ENCODE measurements at places on chromosomes 7 and 10.

GRCh38 chr10:71454347-71454746 is 57.6 kb downstream of the CDH23 start:
- no peak for DNase-seq

- no peak for DNase-seq
Observed at GRCh38 chr10:35916791-35917190, 274.7 kb upstream of the FZD8 start.

- no peak for DNase-seq
Observed at GRCh38 chr7:20399521-20399920, 68.8 kb downstream of the ITGB8 start.

DNA sequence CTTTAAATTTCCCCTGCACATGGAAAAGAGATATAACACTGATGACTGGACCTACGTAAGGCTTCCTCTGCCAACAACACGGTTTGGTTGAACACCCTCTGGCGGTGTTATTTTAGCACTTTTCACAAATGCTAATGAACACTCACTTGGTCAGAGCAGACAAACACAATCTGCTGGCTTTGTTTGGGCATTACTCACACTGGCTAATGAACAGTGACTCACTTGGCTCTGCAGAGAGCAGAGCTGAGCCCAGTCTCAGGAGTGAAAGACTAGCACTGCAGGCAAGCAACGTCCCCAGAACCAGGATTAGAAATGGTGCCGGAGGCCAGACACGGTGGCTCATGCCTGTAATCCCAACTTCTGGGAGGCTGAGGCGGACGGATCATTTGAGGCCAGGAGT is 430.8 kb downstream of the PLXNA4 start:
- no peak for DNase-seq

GRCh38 chr7:329691-330281 is 39.8 kb downstream of the FOXL3 start:
- no peak for DNase-seq

DNA sequence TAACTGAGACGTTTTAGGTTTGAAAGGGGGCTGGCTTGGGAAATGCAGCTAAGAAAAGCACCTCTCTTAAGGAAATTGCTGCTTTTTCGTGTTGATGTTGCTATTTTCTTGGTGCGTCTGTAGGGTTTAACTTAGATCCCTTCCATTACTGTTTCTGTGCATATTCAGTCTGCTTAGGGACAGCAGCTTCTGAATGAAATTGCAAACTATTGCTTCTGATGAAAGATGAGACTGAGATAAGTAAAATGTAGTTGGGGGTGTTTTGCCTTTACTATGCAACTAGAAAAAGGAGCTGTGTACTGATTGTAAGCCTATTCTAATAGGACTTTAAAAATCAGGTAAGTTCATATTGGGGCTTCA is 772 bp downstream of the HDAC9 start:
- DNase-seq = no peak

- no peak for DNase-seq
Observed at GRCh38 chr10:131134001-131134576, 177.4 kb downstream of the TCERG1L start.

- DNase-seq = no peak
Observed at GRCh38 chr7:42945821-42946626, 13.8 kb downstream of the MRPL32 start.

DNA sequence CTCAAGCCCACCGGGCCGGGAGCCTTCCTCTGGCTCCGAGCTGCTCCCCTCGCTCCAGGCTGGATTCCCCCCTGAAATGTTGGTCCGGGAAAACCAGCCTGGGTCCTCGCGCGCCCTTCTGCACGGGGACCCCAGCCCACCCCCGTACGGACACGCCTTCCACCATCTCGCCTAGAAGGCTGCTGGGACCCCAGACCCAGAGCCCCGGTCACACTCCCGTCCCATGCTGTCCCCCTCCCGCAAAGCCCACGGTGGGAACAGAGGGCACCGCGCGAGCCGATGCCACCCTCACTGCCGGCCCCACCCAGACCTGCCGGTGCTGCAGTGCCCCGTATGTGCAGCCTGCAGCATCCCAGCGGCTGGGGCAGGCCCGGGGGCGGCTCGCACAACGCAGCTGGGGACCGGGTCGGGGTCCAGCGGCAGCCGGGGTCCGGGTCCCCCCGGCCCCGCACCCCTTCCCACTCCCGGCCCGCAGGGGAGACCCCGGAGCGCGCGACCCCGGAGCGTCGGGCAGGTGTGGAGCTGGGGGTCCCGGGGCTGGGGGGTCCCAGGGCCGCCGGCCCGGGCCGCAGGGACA is 871 bp downstream of the SPOCK2 start:
- DNase-seq = peak; percentile 39

DNA sequence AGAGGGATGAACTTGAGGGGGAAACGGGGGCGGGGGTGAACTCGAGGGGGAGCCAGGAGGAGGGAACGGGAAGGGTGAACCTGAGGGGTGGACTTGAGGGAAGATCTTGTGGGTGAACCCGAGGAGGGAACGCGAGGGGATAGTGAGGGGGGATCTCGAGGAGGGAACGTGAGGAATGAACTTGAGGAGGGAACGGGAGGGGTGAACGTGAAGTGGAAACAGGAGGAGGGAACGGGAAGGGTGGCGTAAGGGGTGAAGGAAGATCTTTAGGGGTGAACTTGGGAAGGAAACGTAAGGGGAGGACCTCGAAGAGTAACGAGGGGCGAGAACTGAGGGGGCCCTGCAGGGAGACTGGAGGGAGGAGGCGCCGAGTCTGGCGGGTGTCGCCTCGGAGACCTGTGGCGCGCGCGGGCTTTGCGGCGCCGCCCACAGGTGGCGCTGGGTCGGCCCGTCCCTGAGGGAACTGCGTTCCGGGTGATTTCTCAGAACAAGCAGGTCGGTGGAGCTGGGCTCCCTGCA is 651 bp downstream of the MYO3A start:
- DNase-seq = no peak

GRCh38 chr10:110151971-110152370 is 55.4 kb upstream of the MXI1 start:
- DNase-seq = no peak

- no peak for DNase-seq
Observed at GRCh38 chr7:24869572-24869971, 110.4 kb downstream of the OSBPL3 start.

GRCh38 chr7:114720725-114721124 is 201.2 kb upstream of the MDFIC start:
- no peak for DNase-seq

- DNase-seq = no peak
Observed at GRCh38 chr10:96645191-96645721, 58.4 kb upstream of the TM9SF3 start.

DNA sequence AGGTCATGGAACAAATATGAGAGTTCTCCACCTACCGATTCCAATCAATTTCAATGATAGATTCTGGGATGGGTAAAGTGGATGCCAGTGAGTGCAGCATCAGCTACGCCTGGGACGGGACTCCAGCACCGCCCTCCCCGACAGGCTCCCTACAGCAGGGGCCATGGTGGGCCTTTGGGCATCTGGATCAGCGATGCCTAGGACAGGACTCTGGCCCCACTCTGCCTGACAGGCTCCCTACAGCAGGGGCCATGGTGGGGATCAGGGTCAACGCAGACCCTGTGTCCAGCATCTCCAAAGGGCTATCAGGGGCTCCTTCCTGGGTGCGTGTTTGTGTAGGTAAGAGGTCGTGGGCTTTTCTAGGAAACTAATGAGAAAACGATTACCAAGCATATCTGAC is 111.2 kb upstream of the TCERG1L start:
- DNase-seq = no peak

DNA sequence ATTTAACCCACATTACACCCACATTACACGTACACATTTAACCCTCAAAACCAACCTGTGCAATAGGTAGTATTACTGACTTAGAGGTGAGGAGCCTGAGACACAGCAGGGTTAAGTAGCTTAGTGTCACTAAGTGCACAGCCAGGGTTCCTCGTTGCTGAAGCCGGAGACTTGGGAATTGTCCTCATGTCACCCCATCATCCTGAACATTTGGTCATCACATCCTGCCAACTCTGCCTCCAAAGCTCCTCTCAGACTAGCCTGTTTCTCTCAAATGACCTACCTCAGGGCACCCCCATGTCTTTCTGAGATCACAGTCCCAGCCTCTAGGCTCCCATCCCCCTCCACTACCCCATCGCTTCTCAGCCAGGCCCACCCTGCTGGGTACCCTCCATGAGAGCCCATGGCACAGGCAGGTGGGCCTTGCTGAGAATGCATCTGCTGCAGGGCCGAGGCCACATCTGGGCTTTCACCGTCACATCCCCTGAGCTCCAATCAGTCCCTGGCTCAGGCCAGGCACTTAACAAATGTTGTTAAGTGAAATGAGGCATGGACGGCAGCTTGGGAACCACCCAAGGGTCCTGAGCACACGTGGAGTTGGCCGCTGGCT is 21.1 kb upstream of the PCBD1 start:
- DNase-seq = no peak

DNA sequence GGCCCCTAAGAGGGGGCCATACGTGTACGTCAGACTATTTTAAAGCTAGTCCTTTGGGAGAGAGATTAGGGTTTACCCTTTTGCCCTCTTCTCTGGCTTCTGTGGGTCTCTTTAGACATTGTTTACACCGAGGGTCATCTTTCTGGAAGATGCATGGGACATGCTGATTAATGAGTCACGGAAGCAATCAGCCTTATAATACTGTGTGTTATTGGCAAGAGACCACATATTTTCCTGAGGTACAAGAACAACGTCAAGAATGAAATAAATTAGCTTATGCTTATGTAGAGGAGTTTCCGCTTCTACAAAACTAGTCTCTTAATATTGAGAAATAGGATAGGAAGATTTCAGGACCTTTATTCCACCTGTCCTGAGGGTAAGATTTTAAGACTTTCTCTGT is 327.7 kb downstream of the BBS9 start:
- DNase-seq = no peak

DNA sequence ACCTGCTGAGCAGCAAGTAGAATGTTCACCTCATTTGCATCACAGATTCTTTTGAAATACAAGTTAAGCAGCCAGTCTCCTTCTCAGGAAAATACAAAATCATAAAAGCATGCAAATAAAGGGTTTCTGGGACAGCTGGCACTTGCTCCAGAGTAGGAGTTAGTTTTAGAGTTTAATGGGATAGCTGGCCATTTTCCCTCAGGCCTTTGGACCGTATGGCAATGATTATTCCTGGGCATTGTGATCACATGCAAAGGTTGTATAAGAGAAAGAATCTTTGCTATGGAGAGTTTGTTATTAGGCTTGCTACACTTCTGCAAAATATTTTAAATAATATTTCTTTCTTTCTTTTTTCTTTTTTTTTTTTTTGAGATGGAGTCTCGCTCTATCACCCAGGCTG is 240.8 kb downstream of the CDK14 start:
- no peak for DNase-seq

DNA sequence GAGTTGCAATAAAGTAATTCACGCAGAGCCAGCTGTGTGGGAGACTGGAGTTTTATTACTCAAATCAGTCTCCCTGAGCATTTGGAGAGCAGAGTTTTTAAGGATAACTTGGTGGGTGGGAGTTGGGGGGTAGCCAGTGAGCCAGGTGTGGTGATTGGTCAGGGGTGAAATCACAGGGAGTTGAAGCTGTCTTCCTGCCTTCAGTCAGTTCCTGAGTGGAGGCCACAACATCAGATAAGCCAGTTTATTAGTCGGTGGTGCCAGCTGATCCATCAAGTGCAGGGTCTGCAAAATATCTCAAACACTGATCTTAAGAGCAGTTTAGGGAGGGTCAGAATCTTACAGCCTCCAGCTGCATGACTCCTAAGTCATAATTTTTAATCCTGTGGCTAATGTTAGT is 3.3 kb upstream of the CYP51A1 start:
- no peak for DNase-seq

DNA sequence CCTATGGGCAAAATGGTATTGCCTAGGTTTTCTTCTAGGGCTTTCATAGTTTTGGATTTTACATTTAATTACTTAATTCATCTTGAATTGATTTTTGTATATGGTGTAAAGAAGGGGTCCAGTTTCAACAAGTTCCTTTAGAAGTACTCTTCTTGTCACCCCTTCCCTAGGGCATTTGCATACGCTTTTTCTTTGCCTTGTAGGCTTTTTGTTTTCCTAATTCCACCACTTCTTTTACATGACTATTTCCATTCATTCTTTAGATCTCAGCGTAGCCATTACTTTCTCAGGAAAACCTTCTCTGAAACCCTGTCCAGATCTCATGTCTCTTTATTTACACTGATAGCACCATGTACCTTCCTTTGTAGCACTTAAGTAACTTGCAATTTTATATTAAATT is 648.6 kb downstream of the XPNPEP1 start:
- DNase-seq = no peak

DNA sequence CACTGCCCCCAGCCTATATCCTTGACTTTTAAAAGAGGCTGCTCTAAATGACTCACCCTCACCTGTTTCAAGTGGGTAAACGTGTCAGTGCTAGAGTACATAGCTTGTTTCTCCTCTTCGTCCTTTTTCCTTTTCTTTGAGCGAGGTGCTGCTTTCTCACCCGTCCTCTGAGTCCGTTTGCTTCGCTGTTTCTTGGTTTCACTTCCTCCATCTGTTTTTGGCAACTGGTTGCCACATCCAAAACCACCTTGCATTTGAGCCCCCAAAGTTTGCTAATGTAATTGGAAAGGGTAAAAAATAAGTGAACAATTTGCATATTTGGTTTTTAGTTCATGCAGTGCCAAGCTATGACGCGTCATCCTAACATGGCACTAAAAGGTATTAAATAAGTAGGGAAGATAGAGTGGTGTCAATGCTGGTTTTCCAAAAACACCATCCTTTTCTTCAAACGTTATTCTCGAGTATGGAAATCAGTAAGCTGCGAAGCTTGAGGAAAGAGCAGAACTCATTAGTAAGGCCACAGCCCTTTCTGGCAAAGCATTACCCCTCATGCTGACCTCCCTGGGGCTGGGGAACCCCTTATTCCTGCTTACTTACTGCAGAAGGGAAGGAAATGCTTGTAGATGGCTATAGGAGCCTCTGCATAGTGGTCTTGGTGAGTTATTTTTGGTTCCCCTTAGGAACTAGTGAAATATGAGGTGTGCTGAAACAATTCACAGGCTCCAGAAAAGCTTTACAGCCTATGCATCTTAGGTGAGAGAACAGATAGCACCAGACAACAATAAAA is 133.5 kb downstream of the GALNT11 start:
- DNase-seq = no peak

DNA sequence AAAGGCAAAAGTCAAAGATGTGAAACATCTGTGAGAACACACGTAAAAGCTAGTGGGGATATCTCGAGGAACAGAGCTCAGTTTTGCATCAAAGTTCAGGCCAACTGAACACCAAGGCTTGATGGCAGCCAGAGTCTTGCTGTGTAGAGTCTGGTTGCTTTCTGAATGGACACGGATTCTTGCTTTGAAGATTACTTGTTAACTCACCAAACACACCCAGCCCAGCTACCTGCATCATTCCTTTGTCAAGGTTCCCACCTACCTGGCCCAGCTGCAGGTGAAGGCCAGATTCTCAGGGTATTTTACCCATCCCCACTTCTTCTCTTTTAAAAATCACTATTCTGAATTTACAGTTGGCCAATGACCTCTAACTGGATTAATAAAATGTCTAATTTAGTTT is 174.4 kb upstream of the PHYHIPL start:
- DNase-seq = no peak

DNA sequence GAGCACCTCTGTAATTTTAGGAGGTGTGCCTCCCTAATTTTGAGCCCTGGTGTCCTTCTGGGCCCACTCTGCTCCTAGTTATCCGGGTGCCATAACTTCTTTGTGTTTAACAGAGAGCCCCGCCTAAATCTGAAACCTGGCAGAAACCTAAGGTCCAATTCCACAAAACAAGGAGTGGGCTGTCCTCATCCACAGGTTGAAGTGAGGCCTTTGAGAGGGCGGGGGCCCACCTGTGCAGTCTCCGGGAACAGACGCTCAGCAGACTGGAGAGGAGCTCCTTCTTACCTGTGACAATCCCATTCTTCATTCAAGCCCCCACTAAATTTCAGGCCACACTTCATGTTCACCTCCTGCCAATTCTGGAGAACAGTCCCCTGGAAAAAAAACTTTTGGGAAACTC is 10.9 kb downstream of the TMEM72 start:
- no peak for DNase-seq

All from CD4-positive, alpha-beta T cell treated with Interleukin-15 for 4 hours (primary cell).